Spleen (tissue), 13 donors: ENCODE measurements at places on chromosomes 5 and 9. TPM values are rescaled to one million over a fixed set of nuclear protein-coding genes. Genes with fewer than 3 reads are reported as not detected.

VCAN gene
- polyA plus RNA-seq, result 2.0 TPM

MARCOL gene
- not detected for polyA plus RNA-seq

GRCh38 chr5:138359621-138360020 is 7.1 kb downstream of the KDM3B start:
- DNase-seq, result no peak
- no peaks in the 10 kb centered on the region for H3K36me3 ChIP-seq
- H3K27me3 ChIP-seq, result no peaks in the 10 kb centered on the region

SARDH gene
- 1.5 TPM for polyA plus RNA-seq

- no peaks in the 10 kb centered on the region for H3K36me3 ChIP-seq
- H3K4me3 ChIP-seq, result no peak overlapping the region
- no peak for DNase-seq
- H3K27me3 ChIP-seq, result no peaks in the 10 kb centered on the region
Measured at GRCh38 chr9:27659001-27659400, 85.7 kb upstream of the C9orf72 start.

ST8SIA4 gene
- 6.9 TPM for polyA plus RNA-seq
